ENCODE measurements at places on chromosomes 3 and 15.

GRCh38 chr3:189340680-189341460 is 169.1 kb downstream of the TPRG1 start:
- no peak for DNase-seq

GRCh38 chr3:134477002-134477401 is 8.8 kb downstream of the ANAPC13 start:
- no peak for DNase-seq

- DNase-seq: no peak
These were observed 78.7 kb downstream of the ZNF280D start for GRCh38 chr15:56654624-56655023.

DNA sequence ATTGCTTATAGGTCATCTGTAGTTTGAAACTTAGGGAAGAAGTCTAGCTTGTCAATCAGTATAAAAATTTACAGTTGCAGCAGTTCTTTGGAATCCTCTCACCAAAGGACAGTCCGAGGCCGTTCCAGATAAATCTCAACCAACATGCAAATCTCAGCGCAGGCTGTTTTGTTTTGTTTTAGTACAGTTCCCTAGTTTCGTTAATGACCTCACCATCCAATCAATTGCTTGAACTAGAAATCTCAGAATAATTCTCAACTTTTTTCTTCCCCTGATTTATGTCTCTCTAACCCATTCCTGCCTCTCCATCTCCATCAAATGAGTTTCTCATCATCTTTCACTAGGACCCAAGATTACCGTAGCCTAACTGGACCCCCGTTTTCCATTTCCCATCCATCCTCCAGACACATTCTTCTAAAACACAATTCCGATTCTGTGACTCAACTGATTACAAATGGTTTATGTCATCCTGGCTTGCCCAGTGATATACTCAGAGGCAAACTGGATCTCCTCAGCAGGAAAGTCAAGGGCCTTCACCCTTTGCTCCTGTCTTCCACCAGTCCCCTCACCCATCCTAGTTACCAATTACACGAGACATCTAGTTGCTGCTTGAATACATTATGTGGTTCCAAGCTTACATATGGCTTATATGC is 1.3 kb downstream of the SMCO1 start:
- peak; percentile 55 for DNase-seq

DNA sequence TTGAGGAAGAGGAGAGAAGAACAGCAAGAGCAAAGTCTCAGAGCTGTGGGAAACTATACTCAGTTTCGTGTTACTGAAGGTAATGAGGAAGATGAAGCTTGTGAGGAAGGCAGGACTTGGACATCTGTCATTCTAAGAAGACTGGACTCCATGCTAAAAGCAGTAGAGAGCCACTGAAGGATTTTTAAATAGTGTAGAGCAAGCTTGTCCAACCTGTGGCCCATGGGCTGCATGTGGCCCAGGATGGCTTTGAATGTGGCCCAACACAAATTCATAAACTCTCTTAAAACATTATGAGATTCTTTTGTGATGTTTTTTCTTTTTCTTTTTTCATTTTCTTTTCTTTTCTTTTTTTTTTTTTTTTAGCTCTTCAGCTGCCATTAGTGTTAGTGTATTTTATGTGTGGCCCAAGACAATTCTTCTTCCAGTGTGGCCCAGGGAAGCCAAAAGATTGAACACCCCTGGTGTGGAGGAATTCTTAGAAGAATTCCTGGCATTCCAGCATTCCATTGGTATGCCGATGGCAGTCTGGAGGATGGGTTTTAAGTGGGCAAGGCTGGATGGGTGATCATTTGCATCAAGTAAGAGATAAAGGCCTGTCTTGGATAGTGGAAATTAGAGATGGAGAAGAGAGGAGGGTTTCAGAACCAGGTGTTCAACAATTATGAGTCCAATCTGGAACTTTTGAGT is 6.9 kb upstream of the NFKBIZ start:
- no peak for DNase-seq

DNA sequence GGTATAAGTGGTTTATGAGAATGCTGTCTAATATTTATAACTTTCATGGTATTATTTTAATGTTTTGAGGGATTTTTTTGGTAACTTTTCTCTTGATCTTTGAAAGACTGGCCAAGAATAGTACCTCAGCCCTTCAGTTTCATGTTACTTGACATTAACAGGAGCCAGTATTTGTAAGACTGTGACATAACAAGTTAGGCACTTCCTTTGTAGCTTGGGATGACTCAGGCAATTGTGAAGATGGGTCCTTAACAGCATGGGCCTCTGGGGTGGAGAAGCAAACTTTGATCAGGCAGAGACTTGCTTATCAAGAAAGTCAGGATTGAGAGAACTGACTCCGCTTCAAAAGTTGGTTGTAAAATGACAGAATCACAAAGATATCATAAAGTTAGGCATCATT is 9.5 kb downstream of the LRRC49 start:
- DNase-seq: peak; percentile 94

DNA sequence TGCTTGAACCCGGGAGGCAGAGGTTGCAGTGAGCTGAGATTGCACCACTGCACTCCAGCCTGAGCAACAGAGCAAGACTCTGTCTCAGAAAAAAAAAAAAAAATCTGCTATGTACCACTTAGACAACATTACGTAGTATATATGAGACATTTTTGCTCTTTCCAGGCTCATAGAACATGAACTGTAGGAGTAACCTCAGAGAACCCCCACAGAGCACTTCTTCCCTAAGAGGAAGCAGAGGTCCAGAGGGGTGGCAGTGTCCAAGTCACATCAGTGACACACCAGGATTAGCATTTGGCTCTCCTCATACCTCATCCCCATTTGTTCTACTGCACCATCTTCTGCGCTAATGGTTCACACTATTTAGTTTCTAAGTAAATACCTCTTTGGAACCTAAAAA is 33.7 kb downstream of the ARRDC4 start:
- DNase-seq: no peak

- no peak for DNase-seq
These were observed 24.1 kb upstream of the NOX5 start for GRCh38 chr15:68990231-68990991.

DNA sequence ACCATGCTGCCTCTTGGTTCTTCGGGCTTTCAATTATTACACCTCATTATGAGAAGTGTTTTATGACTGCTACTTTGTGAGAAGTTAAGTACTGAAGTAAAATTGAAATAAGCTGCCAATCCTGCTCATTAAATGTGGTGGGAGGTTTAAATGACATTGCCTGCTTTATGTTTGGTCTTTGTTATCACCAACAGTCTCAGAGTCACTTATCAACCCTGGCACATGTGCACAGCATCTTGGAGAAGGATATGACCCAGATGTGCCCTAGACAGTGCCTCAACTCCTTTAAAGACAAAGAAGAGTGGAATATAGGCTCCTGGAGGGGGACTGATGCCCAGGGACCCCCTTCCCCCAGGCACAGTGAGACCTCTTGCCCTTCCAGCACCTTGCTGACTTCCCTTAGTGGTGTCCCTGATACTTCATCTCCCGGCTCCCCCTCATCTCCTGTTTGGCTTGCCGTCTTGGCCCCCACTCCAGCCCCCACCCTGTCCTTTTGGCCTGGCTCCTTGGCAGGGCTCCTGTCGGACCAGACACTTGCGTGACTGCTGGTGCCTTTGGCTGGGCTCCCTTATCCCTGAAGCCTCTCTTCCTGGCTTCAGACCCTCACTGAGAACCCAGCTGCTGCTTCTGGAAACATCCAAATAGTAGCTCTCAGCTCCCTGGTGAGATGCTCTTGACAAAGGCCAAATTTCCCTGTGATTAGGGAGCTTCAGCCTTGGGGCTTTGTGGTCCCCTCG is 39.8 kb downstream of the ARHGAP31 start:
- DNase-seq: no peak

DNA sequence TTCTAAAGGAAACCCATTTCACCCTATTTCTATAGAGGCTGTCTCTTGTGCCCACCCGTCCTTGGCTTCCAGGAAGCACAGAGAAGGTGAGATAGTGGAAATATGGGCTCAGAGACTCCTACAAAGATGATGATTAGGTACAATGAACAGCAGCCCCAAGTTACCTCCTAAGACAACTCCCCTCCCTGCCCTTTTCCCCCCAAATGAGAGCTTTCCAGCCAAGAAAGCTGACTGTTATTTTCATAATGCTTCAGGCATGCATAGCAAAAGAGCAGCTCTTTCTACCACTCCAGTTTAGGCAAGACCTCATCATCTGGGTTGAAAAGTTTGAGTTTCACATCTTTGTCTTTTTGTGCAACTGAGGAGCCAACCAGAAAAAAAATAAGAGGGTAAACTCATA is 248.8 kb upstream of the ADAMTS9 start:
- DNase-seq: no peak

Measured in iris pigment epithelial cell (primary cell).